ENCODE measurements at places on chromosomes 2 and 18. TPM values are rescaled to one million over a fixed set of nuclear protein-coding genes. Genes with fewer than 3 reads are reported as not detected.

The LBX2 gene
- total RNA-seq: 0.53 TPM

The LONRF2 gene
- total RNA-seq: 11.4 TPM

The UGT1A10 gene
- total RNA-seq: not detected

The CASP8 gene
- 12.1 TPM for total RNA-seq

GRCh38 chr2:95062242-95063085 lies 37.0 kb downstream of the MAL start:
- DNase-seq: no peak

DNA sequence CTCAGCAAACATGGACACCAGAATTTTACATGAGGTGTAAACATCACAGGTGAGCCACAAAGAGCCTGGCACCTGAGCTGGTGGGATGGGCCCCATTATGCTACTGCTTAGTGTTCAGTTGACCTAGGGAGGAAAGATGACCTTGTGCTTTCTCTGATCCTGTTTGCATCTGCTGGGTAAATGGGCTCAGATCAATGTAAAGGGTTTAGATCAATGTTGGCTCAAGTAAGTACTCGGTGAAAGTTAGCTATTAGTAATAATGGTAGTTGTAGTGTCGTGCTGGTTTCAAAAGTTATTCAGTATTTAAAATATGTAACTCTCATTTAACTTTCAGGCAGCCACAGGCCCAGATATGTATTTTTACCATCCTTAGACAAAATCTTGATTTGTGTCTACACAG lies 19.8 kb downstream of the ABHD3 start:
- DNase-seq: no peak

- DNase-seq: no peak
Observed at GRCh38 chr2:240060977-240061591, 7.8 kb upstream of the OR6B3 start.

DNA sequence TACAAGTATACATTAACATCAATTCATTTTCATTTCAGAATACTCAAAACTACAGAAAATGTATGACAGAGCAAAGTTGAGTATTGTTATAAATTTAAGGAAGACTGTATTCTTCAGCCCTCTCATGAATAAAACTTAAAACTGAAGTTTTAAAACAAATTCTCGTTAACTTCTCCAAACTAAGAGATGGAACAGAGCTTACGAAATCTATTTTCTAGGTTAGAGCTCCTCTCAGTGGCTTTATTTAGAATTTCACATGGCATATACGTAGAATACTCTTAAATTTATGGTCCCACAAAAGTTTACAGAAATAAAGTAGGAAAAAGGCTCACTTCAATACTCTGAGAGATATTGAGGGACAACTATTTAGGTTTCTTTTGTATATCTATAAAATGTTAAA lies 612.1 kb downstream of the KCNJ3 start:
- no peak for DNase-seq

- no peak for DNase-seq
Observed at GRCh38 chr2:52312486-52312885, 1280.6 kb upstream of the NRXN1 start.

DNA sequence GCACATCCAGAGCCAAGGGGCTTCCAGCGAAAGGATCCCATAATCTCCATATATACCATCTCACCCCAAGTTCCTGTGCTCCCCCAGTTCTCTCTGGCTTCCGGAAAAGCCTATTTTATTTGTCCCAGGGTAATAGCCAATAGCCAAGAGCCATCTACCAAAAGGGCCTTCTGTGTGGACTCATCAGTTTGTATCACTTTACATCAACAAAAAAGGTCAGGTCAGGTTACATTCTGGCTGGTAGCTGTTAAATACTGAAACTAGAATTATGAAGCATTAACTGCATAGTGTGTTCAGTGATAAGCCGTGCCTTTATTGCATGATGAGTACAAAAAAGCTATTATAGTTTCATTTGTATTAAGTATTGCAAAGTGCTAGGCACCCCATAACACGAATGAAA lies 223.7 kb downstream of the IRS1 start:
- DNase-seq: no peak

DNA sequence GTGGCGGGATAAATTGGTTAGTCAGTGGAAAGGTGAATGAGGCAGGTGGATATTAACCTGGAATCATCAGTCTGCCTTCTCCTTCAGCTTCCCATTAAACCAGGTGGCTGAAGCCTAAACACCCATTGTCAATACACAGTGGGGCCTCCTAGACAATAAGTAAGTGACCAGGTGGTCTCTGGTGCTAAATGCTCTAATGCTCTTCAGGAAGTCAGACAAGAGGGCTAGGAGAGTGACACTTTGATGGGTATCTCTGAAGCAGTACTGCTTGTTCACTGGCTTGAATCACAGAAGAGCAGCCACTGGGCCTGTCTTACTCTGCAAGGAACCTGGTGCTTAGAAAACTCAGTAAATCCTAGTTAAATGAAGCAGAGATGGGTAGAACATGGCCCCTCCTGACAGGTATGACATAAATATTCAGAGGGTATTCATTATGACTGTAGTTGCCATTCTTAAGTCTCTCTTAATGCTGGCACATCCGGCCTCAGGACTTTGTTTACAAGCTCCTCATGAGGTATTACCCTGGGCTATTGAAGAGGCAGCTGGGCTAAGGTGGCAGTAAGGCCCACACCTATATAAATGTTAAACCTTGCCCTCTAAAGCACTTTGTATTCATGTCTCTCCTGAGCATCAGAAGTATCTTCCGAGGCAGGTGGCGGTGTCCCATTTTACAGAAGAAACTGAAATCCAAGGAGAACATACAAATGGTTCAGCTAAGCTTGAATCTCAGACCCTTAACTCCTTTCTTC lies 104.9 kb downstream of the NCK2 start:
- no peak for DNase-seq

GRCh38 chr2:58757971-58758370 lies 516.8 kb upstream of the FANCL start:
- DNase-seq: no peak

DNA sequence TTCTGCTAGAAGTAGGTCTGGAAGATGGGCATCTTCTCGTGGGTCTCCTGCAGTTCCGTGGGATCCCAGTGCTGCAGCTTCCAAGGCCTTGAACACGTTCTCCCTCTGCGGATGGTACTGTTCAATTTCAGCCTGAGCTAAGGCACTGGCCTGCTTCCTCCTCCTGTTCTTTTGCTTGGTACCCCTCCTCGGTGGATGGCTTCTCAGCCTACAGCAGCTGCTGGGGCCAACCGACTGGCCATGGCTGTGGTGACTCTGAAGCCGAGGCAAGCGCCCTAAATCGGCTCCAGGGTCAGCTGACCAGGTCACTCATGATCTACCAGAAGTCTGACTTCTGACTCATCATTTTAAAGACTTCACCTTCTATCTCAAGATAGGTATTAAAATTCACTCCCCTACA lies 150.2 kb downstream of the NBAS start:
- no peak for DNase-seq

- DNase-seq: peak; percentile 82
Observed at GRCh38 chr2:20596973-20597859, 53.7 kb downstream of the HS1BP3 start.

DNA sequence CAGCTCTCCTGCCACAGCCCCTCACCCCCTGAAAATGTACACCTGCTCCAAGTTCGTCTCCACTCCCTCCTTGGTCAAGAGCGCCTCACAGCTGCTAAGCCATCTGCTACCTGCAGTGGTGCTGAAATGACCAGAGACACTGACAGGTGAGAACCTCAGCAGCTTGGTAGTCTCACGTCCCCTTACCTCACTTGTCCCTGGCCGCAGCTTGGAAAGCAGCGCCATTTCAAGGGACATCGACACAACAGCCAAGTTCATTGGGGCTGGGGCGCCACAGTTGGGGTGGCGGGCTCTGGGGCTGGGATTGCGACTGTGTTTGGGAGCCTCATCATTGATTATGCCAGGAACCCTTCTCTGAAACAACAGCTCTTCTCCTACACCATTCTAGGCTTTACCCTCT lies 47.5 kb downstream of the ANKRD44 start:
- DNase-seq: no peak
